ENCODE measurements at places on chromosomes 11 and 22. TPM values are rescaled to one million over a fixed set of nuclear protein-coding genes. Genes with fewer than 3 reads are reported as not detected.

Gene SNX32
- 12.6 TPM for polyA plus RNA-seq

Gene OLFML1
- not detected for polyA plus RNA-seq

Gene TRPC6
- 0.30 TPM for polyA plus RNA-seq

Gene OR51I1
- not detected for polyA plus RNA-seq

Gene PDGFD
- polyA plus RNA-seq: 1.0 TPM

Gene OR51B2
- not detected for polyA plus RNA-seq

Gene OSM
- not detected for polyA plus RNA-seq

Gene GRAP2
- polyA plus RNA-seq: not detected
